ENCODE measurements at places on chromosomes 16 and 17.

DNA sequence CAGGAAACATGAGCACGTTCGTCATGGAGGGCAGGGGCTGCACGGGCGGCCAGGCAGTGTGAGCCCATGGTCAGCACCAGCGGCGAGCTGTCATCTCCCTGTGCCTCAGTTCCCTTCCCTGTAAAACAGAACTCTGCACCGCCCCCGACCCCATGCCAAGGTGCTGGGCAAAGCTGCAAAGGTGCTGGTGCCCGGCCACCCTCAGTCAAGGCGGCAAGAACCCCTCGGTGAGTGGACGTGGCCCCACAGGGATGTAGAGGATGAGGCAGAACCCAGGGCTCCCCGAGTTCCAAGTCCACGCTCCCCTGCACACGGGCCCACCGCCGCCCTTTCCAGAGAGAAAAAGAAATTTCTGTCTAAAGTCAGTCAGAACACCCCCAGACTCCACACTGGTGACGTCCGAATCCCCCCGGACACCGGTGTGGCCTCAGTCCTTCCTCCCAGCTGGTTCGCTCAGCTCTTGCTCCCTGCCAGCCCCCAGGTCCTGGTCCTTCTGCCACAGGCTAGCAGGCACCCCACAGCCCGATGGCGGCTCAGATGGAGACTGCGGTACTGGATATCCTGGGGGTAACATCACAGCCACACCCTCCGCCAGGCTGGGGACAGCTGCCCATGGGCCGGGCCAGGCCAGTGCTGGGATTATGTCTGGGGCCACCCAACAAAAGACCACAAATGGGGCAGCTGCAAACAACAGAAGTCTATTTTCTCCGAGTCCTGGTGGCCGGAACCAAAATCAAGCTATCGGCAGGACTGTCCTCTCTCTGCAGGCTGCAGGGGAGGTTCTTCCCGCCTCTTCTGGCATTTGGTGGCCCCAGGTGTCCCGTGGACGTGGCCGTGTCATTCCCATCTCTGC lies 14.4 kb upstream of the BAHCC1 start:
- no peak for DNase-seq

GRCh38 chr16:89583197-89583894 lies 7.8 kb downstream of the CPNE7 start:
- DNase-seq: no peak

DNA sequence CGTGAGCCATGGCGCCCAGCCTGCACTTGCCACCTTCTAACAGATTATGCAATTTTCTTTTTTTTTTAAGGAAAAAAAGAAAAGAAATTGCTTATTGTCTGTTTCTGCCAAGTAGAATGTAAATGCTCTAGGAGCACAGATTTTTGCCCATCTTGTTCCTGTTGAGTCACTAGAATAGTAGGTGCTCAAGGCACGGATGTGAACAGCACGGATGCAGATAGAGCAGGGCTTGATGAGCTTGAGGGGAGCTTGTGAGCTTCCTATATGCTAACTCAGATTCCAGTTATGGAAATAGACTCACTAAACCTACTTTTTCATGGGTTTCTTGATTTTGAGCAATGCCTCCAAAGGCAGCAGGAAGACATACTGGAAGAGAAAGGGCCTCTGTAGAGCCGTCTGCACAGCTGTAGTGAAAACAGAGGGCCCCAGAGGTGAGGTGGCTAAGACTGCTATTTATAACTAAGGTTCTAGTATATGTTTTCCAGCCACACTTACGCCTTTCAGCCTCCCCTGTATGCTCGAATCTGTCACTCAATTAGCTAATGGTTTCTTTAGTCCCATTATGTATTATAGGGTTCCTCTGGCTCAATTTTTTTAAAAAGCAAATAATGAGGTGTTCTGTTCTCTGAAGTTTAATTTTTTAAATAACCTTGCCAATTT lies 72.8 kb downstream of the WWP2 start:
- no peak for DNase-seq

DNA sequence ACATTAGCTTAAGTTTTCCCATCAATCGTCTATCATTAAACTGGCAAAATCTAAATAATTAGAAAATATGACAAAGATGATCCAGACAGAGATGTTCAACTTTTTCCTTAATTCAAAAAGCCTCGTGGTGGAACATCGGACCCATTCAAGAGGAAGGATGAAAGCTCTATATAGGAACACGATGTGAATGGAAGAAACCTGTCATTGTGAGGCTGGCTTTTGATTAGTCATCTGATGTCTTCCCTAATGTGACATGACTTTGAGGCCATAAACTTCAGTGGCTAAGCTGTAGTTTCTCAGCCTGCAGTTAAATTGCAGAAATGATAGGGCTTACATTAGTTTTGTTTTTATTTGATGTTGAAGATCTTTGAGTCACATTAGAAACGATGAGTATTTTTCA lies 1.0 kb downstream of the AMZ2 start:
- DNase-seq: no peak

DNA sequence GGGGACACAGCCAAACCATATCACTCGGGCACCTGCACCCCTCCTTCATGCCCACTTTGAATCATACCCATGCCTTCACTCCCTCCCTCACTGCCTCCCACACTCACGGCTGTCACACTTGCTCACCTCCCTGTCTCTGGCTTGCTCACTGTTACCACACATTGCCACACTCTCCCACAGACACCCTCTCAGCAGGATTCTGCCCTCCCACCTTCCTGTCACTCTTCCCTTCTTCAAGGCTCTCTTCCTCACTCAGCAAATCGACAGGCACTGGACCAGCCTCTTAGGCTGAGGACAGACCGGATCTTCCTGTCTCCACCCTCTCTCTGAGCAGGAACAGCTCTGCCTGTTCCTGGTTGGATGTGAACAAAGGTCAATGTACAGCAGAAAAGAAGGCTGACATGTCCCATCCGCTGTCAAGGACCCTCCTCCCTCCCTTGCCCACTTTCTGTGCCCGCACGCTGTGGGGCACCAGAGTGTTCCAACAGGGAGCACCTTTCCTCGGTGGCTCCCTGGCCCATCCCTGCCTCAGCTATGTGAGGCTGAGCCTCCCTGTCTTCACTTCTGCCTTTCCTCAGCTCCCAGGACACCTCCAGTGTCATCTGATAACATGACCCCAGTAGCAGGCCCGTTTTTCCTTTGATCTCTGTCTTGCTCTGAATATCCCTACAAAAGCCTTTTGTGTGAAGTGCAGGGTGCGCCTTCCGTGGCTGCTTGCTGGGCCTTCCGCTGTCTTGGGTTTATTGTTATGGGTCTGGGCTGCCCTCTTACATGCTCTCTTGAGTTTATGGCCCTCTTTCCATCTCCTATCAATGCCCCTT lies 47.0 kb downstream of the CCDC182 start:
- no peak for DNase-seq

GRCh38 chr17:29661213-29661612 lies 38.5 kb upstream of the CORO6 start:
- no peak for DNase-seq

GRCh38 chr16:66668777-66669444 lies 27.6 kb downstream of the CMTM4 start:
- no peak for DNase-seq

GRCh38 chr16:56700631-56701030 lies 18.4 kb downstream of the MT1X start:
- DNase-seq: no peak

GRCh38 chr16:8110572-8111514 lies 479.5 kb downstream of the TMEM114 start:
- no peak for DNase-seq

- DNase-seq: no peak
Observed at GRCh38 chr16:24328835-24329452, 72.8 kb downstream of the CACNG3 start.

GRCh38 chr17:49031965-49032928 lies 35.1 kb downstream of the IGF2BP1 start:
- DNase-seq: peak; percentile 74

DNA sequence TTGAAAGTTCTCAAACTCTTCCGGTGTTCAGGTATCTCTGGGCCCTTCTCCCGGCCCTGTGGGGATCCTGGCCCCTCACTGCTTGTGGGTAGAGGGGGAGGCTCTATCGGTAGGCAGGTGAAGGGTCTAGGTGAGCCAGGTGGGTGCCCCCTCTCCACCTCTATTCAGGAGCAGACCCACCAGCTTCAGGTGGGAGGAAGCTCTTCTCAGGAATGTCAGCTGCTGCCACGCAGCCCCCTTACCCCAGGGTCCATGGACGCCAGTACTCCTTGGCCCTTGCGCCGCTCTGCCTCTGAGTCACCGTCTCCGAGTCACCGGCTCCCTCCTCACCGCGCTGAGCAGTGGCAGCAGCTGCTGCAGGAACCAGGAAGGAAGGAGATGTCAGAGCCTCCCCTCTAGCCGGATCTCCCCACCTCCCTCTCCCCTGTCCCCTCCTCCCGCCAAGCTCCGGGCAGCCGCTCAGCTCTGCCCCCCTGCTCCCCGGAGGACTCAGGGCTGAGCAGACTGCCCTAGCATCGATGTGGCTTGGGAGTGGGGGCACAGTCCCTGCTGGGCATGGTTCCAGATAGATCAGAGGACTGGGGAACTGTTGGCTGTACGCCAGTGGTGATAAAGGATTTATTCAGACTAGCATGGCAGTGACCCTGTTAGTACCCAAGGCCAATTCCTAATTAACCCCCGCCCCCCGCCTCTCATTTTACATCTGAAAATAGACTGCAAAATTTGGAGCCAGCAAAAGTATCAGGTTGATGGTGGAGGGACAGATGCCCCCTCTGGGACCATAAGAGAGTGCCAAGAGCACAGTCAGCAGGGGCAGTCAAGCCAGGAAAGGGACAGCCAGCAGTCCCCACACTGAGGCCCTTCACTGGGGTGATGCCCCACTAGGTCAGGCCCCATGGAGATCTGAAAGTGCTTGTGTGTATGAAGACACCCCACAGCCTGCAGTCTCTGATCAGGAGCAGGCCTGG lies at the start of gene OSBPL7:
OSBPL7 (minus strand) TSS at position 371 of the 968 bp plus-strand sequence. CDS start 1,516 bp downstream, outside the sequence.
- peak; percentile 86 for DNase-seq

GRCh38 chr16:10827691-10828341 lies 9.2 kb upstream of the TVP23A start:
- DNase-seq: no peak

GRCh38 chr17:42846594-42847280 lies 2.4 kb downstream of the AOC2 start:
- DNase-seq: no peak

GRCh38 chr16:78072275-78072674 lies 27.2 kb upstream of the WWOX start:
- DNase-seq: no peak

DNA sequence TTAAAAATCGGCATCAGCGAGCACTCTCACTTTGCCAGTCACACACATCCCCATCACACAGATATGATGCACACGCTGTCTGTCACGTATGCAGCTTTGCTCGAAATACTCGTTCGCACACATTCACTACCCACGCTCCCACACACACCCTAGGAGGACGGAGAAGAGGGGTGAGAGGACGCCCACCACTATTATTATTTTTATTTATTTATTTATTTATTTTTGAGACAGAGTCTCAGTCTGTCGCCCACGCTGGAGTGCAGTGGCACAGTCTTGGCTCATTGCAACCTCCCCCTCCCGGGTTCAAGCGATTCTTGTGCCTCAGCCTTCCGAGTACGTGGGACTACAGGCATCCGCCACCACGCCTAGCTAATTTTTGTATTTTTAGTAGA lies 30.4 kb downstream of the HASPIN start:
- DNase-seq: no peak

DNA sequence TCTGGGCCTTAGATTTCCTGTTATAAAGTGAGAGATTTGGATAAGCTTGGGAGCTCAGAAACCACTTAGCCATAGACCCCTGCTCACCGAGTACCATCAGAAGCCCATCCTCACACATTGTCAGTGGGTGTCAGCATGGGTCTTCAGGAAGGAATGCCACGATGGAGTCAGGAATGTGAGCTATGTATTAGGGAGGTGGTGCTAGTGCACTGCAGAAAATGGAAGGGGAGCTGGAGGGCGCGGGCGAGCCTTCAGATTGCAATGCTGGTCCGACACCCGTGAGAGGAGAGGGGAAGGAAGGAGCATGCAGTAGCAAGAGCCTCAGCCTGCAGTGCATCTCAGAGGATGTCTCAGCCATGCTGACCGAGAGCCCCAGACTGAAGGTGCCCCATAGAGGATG lies 294.5 kb downstream of the FOXL1 start:
- DNase-seq: no peak

DNA sequence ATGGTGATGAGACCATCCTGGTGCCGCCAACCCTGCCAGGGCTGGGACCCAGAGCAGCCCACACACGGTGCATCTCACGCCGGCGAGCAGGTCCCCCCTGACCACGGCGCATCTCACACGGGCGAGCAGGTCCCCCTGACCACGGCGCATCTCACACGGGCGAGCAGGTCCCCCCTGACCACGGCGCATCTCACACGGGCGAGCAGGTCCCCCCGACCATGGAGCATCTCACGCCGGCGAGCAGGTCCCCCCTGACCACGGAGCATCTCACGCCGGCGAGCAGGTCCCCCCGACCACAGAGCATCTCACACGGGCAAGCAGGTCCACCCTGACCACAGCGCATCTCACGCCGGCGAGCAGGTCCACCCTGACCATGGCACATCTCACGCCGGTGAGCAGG lies 59.2 kb downstream of the MRM3 start:
- no peak for DNase-seq

GRCh38 chr16:48949636-48950035 lies 332.0 kb downstream of the CBLN1 start:
- no peak for DNase-seq

GRCh38 chr17:7858522-7858810 lies 663 bp downstream of the CYB5D1 start:
- peak; percentile 11 for DNase-seq

- no peak for DNase-seq
Observed at GRCh38 chr17:17497065-17497844, 1.1 kb upstream of the RASD1 start.

DNA sequence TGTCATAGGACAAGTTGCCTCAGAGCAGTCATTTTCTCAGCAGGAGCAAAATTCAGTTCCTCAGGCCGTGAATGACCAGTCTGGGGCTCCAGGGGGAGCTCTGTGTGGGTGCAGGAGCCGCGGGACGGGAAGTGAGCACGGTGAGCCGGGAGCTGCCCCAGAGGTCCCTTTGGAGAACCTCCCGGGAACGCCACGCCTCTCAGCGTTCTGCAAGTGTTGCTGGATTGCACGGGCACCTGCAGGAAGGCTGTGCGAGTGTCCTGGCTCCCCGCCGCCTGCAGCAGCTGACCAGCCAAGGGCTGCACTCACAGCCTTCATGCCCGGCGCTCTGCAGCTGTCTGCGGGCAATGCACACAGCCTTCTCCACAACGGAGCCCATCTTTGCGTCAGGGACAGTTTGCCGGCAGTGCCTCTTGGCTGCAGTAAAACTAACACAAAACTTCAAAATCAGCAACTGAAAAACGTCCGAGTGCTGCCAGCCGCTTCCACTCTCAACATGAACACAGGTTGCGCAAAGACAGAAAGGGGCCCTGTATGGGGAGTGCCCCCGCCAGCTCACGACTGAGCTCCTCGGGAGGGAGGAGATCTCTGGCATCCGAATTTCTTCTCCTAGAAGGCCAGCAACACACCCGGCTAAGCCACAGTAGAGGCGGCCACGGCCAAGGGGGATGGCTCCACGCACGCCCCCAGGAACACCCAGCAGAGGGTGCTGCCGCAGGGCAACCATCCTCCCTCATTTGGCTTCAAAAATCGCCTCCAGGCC lies 16.0 kb downstream of the NDUFAF8 start:
- no peak for DNase-seq

GRCh38 chr17:74141612-74142011 lies 61.9 kb upstream of the RPL38 start:
- no peak for DNase-seq

- DNase-seq: no peak
Observed at GRCh38 chr17:71922439-71922838, 198.4 kb upstream of the SOX9 start.

GRCh38 chr16:14418795-14419225 lies 211.2 kb downstream of the PARN start:
- no peak for DNase-seq

GRCh38 chr16:27326738-27327585 lies 13.2 kb downstream of the IL4R start:
- DNase-seq: no peak

GRCh38 chr16:10391339-10391738 lies 5.5 kb downstream of the ATF7IP2 start:
- DNase-seq: no peak
